ENCODE measurements at places on chromosomes 6 and 20. TPM values are rescaled to one million over a fixed set of nuclear protein-coding genes. Genes with fewer than 3 reads are reported as not detected.
A peak's percentile ranks its signal among the peaks of the same experiment; 100 is the strongest.

The SLC52A3 gene
- 1.3 TPM for total RNA-seq

The DNAAF9 gene
- total RNA-seq = 4.0 TPM

The FAM162B gene
- total RNA-seq = 0.43 TPM

The PCMTD2 gene
- total RNA-seq = 23.7 TPM

The IL17F gene
- total RNA-seq = not detected

The CRISP2 gene
- total RNA-seq = 0.18 TPM

The DDAH2 gene
- 22.5 TPM for total RNA-seq

GRCh38 chr20:12698817-12699216, 310.0 kb upstream of the SPTLC3 start:
- no peak for DNase-seq

DNA sequence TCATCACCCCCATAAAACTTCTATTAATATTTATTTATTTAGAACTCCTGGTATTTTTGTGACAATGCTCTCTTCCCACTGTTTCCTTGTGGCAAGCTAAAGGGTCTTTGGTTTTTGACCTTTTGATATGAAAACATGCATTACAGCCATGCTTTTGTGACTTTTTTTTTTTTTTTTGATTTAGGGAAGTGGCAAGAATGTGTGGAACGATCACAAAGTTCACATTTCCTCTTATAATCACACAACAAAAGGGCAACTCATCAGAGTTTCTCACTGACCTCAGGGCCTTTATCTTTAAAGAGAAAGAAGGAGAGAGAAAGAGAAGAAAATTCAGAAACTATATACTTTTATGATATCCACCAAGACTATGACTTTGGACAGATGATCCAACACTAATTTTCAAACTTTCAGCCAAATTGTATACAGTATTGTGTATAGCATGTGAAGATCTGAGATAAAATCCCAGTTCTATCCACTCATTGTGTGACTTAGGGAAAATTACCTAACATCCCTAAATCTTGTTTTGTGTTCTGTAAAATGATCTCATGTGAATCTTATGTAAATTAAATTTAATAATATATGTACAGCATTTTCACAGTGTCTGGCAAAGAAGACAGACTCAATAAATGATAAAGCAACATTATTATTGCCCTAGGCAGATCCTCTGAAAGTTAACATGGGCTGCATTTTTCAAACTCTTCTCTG, 106.8 kb upstream of the MARCKS start:
- no peak for DNase-seq

- DNase-seq = no peak
Observed at GRCh38 chr6:111523484-111524167, 40.6 kb upstream of the REV3L start.

GRCh38 chr6:5132731-5133130, 47.6 kb downstream of the PPP1R3G start:
- no peak for DNase-seq

DNA sequence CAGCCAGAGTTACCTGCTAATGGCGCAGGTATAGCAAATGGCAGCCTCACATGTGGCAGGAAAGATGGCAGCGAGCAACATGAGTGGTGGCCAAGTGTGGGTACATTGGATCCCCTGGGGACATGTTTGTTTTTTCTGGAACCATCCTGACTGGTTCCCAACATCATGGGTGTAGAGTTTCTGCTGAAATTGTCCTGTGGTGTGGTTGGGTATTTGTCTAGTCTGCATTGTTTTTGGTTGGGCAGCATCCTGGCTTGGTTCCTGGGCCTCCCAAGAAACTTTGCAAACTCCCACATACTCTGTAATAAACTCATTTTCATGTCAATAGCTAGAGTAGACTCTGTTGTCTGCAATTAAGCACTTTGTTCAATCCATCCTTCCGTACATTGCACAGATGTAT, 282.6 kb downstream of the CDC5L start:
- DNase-seq = no peak

DNA sequence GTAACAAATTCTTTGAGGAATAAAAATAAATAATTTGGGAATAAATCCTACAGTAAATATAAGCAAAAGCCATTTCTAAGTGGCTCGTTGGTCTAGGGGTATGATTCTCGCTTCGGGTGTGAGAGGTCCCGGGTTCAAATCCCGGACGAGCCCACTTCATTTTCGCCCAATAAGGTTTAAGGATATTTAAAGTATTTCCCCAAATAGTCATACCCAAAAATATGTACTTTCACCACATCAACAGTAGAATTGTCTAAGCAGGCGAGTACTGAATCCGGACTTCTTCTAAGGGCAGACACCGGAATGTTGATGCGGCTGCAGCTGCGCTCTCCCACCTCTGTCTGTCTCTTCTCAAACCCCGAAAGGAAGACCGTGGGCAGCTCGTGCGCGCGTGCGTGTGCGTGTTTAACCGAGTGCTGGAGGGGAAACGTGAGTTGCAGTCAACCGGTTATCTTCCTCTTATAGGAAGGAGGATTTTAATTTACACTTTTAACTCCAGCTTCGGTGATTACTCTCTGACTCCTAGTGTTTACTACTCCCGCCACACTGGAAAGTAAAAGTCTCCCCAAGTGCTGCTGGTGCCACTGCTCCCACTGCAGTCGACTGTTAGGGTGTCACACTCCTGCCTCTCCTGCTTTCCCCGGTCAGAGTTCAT, 155.7 kb upstream of the PRSS16 start:
- no peak for DNase-seq

- peak; percentile 31 for DNase-seq
Observed at GRCh38 chr6:5782783-5783547, 223.8 kb downstream of the NRN1 start.

DNA sequence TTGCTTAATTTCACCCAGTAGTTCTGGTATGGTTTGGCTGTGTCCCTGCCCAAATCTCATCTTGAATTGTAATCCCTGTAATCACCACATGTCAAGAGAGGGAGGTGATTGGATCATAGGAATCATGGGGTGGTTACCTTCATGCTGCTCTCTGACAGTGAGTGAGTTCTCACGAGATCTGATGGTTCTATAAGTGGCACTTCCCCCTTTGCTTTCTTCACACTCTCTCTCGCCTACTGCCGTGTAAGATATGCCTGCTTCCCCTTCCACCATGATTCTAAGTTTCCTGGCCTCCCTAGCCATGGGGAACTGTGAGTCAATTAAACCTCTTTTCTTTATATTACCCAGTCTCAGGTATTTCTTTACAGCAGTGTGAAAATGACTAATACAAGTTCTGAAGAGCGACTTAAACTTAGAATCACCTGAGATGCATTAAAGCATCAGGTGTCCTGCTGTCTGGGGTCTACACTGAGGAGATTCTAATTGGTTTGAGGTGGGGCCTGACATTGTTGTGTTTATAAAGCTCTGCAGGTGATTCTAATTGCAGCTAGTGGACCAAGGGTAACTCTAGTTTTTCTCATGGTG, 82.1 kb upstream of the DTNBP1 start:
- DNase-seq = no peak

DNA sequence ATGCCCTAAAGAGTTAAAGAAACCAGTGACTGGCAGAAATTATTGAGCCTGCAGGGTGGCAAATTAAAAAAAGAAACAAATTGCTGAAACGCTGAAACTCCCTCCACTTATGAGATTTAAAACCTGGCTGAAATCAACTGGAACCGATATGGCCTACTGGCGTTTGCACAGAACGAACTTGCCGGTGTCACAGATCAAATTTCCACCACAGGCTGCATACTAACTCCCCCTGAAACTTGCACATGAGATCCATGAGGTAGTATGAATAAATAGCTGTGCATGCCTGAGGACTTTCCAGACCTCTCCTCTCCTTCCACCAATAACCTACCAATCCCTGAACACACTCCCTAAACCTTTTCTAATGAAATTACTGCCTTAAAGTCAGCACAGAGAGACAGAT, 150.4 kb downstream of the RNGTT start:
- DNase-seq = no peak

DNA sequence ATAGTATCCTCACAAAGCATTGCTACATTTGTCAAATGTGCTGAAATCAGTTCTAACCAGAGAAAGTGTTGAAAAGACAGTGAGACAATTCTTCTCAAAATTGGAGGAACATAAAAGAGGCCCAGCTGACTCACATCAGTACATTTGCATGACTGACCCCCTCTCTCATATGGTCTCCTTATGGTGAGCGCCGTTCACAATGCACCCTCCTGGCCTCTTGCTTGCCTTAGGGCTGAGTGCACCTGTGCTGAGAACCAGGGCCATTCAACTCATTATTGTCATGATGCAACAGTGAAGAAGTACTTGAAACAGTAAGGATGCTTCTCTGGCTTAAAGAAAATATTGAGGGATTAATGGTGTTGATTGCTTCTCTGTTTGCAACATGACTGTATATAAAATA, 375.2 kb upstream of the AGPAT4 start:
- DNase-seq = no peak

- DNase-seq = no peak
Observed at GRCh38 chr6:116431964-116432595, 29.1 kb upstream of the CALHM6 start.

DNA sequence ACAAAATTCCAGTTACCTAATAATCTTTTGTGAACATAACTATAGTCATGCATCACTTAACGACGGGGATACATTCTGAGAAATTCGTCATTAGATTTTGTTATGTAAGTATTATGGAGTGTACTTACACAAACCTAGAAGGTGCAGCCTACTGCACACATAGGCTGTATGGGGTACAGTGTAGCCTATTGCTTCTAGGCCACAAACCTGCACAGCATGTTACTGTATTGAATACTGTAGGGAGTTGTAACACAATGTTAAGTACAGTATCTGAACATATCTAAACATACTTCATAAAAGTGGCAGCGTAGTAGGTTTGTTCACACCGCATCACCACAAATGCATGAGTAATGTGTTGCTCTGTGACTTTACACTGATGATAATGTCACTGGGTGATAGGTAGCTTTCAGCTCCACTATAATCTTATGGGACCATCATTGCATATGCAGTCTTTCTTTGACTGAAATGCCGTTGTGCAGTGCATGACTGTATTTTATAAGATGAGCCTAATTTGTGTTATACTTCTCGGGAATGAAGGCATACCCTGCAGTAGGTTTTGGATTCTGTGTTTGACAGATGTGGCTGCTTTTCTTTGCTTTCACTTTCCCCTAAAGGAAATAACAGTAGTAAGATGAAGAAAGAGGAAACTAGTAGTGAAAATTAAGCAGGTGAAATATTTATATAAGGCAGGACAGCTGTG, 365.6 kb downstream of the FARS2 start:
- no peak for DNase-seq

GRCh38 chr6:81938014-81938856, 185.8 kb upstream of the TENT5A start:
- no peak for DNase-seq

DNA sequence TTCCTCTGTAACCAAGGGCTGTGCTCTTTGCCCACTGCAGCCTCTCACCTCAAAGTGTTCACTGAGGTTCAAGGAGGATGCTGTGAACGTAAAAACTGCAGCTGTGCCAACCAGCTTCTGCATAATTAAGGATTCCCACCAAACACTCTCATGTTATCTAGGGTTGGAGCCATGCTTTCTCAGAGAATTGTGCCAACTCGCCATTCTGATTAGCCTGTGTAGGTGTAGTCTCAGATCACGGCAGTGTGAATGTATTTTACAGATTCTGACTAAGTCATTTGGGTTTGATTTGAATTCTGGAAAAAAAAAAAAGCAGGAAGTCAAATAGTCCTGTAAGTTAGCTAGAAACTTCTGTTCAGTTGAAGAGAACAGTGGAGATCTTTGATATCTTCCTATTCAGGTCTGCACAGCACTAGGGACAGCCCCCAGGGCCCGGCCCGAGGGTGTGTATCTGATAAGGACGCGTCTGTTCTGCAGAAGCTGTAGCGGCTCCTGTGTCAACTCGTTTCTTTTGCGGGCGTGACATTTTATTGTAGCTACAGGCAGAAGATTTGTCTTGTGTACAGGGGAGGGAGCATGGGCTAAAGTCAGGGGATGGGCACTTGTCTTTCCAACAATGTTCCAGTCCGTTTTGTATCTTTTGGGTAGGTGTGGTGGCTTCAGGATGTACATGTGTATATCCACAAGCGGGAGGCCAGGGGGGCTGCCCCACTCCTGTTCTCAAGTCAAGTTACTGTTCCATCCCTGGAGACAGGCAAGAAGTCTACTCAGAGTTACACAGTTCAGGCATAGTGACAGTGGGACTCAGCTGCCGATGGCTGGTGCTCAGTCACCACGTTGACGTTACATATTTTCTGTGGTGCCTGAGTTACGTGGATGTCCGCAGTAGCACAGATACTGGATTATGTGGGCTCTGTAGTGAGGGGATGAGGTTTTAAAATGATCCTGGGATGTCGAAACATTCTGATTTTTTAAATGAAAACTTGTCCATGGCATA, 12.4 kb downstream of the IRF4 start:
- no peak for DNase-seq

GRCh38 chr6:116223355-116223754, 30.5 kb downstream of the TSPYL4 start:
- no peak for DNase-seq

- DNase-seq = no peak
Observed at GRCh38 chr20:4569865-4570264, 151.8 kb upstream of the PRND start.

- DNase-seq = peak; percentile 92
Observed at GRCh38 chr6:7542874-7543624, 1.6 kb downstream of the DSP start.

DNA sequence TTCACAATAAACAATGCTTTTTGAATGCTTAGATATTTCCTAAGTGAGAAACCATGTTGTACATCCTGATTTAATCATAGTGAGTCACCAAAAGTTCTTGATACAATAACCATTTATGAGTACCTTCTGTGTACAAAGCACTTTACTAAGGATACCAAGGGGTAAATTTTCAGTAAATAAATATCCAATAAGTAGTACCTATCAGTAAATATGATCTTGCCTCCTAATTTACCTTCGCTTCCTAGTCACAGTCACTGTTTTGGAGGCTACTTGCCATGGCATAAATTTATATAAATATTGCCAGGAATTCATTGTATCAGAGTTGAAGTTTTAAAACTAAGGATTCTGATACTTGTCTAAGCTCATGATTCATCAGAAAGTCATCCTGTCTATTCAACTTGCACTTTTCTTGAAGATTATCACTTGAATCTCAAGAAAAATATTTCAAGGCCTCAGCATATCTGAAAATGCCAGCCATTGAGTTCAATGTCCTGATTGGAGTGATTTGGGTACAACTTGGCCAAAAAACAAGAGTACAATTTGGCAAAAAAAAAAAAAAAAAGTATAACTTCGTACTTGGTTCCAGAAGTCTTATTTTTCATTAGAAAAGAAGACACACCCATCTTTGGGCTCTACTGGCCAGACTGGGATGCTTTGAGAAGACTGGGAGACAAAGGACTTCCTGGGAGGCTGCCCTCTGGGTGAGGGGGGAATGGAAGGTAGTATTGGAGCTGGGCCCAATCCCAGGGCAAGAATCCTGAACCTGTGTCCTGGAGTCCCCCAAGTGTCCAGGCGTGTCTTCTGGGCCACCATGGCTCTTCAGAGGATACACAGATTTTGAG, 32.8 kb downstream of the RAB22A start:
- DNase-seq = no peak

GRCh38 chr20:32004963-32005362, 5.3 kb upstream of the CCM2L start:
- DNase-seq = no peak

DNA sequence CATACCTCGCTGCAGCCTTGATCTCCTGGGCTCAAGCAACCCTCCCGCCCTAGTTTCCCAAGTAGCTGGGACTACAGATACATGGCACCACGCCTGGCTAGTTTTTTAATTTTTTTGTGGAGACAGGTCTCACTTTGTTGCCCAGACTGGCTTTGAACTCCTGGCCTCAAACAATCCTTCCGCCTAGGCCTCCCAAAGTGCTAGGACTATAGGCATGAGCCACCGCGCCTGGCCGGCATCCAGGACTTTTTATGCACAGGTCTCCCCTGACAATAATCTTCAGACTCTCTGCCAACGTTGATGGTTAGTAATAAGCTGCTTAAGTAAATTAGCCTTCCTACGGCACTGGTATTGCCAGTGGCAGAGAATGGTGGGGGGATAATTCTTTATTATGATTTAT, 110.5 kb upstream of the MTHFD1L start:
- no peak for DNase-seq
